ENCODE measurements at places on chromosomes 7 and 10.

GRCh38 chr7:130912082-130912861, 178.3 kb upstream of the KLF14 start:
- peaks cover 13% of the 10 kb centered on the region for H3K4me1 ChIP-seq
- no peaks in the 10 kb centered on the region for H3K27me3 ChIP-seq
- peak overlapping the region; percentile 69 for H3K27ac ChIP-seq
- no peak for DNase-seq
- H3K4me3 ChIP-seq: no peak overlapping the region

DNA sequence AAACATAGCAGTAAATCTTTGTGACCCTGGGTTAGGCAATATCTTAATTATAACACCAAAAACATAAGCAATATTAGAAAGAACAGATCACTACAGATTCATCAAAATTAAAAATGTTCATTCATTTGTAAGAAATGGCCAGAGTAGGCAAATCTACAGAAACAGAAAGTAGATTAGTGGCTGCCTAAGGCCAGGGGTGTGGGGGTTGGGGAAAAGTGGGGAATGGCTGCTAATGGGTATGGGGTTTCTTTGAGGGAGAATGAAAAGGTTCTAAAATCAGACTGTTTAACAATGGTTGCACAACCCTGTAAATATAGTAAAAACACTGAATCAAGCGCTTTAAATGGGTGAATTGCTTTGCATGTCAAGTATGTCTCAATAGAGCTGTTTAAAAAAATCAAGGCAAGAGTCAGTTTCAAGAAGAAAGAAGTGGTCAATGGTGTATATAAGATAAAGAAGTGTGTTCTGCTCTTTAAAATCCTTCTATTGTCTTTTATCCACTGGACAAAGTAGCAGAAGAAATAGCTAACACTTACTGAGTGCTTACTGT, 42.6 kb downstream of the CDK6 start:
- no peaks in the 10 kb centered on the region for H3K36me3 ChIP-seq
- H3K4me3 ChIP-seq: no peak overlapping the region
- peaks cover 4% of the 10 kb centered on the region for H3K4me1 ChIP-seq
- H3K27me3 ChIP-seq: no peaks in the 10 kb centered on the region
- DNase-seq: no peak

GRCh38 chr7:130208516-130208915, 856 bp downstream of the SSMEM1 start:
- DNase-seq: no peak
- no peak overlapping the region for H3K27ac ChIP-seq
- H3K4me3 ChIP-seq: no peak overlapping the region
- no peaks in the 10 kb centered on the region for H3K27me3 ChIP-seq
- no peaks in the 10 kb centered on the region for H3K4me1 ChIP-seq
- H3K36me3 ChIP-seq: no peaks in the 10 kb centered on the region

- H3K4me1 ChIP-seq: peaks cover 13% of the 10 kb centered on the region
- no peaks in the 10 kb centered on the region for H3K36me3 ChIP-seq
- DNase-seq: no peak
- H3K27me3 ChIP-seq: no peaks in the 10 kb centered on the region
- no peak overlapping the region for H3K27ac ChIP-seq
Measured at GRCh38 chr10:44946205-44946604, 13.4 kb upstream of the RASSF4 start.

- no peaks in the 10 kb centered on the region for H3K4me1 ChIP-seq
- no peak for DNase-seq
- H3K36me3 ChIP-seq: no peaks in the 10 kb centered on the region
- H3K27me3 ChIP-seq: no peaks in the 10 kb centered on the region
Measured at GRCh38 chr7:30976381-30976780, 12.6 kb downstream of the GHRHR start.

DNA sequence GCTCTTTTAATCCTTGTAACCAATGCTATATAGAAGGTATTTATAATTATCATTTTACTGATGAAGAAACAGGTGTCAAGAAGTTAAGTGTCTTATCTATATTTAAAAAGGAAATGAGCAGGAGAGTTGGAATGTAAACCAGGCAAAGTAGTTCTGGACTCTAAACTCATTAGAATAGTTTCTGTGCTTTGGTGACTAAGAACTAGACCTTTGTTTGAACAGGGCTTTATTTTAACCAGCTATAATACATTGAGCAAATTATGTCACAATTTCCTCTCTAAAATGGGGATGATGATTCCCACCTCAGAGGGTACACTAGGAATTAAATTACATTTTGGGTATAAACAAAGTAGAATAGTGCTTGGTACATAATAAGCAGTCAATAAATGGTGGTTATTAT, 236.0 kb downstream of the MAGI2 start:
- no peak for DNase-seq
- H3K36me3 ChIP-seq: no peaks in the 10 kb centered on the region
- H3K4me1 ChIP-seq: no peaks in the 10 kb centered on the region

DNA sequence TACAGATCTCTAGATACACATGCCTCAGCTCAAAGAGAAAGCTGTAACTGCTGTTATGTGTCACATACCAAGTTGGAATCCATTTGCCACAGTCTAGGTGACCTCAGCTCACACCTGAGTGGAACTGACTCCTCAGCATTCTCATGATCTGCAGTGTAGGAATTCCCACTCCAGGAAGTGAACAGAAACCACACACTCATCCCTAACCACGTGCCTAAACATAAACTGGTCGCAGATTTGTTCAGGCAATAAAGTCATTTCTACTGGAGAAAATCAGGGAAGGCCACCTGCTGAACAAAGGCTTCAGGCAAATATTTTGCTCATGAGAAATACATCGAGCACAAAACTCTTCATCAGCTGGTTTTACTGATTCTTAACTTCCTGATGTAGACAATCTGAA, 23.0 kb upstream of the ZMYND11 start:
- no peak overlapping the region for H3K4me3 ChIP-seq
- no peaks in the 10 kb centered on the region for H3K36me3 ChIP-seq
- peak; percentile 91 for DNase-seq
- no peaks in the 10 kb centered on the region for H3K27me3 ChIP-seq
- no peaks in the 10 kb centered on the region for H3K4me1 ChIP-seq

GRCh38 chr7:67387851-67388250, 391.2 kb downstream of the TYW1 start:
- peaks cover 2% of the 10 kb centered on the region for H3K4me1 ChIP-seq
- no peak overlapping the region for H3K4me3 ChIP-seq
- no peaks in the 10 kb centered on the region for H3K36me3 ChIP-seq
- H3K27ac ChIP-seq: no peak overlapping the region
- DNase-seq: no peak
- no peaks in the 10 kb centered on the region for H3K27me3 ChIP-seq

DNA sequence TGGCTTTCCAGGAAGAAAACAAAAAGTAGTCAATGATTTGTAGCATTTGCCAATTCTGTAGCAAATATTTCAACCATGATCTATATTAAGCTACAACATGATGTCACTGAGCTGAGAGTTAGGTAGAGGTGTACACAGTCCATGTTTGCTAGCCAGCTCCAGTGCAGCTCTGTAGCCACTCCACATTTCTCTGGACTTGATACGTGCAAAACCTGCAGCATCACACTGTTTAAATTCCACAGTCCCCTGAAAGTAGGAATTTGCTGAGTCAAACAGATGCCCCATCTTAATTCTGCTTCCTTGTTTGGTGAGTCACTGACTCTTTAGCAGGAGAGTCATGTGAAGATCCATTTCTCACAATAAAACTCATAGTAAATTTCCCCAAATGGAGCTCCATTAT, 89.8 kb upstream of the LRRTM3 start:
- no peaks in the 10 kb centered on the region for H3K36me3 ChIP-seq
- H3K4me3 ChIP-seq: no peak overlapping the region
- no peak overlapping the region for H3K27ac ChIP-seq
- H3K4me1 ChIP-seq: no peaks in the 10 kb centered on the region

GRCh38 chr10:33180390-33180789, 154.1 kb downstream of the NRP1 start:
- H3K36me3 ChIP-seq: peaks cover 30% of the 10 kb centered on the region
- H3K4me3 ChIP-seq: no peak overlapping the region
- no peak for DNase-seq
- no peaks in the 10 kb centered on the region for H3K4me1 ChIP-seq
- no peaks in the 10 kb centered on the region for H3K27me3 ChIP-seq

GRCh38 chr10:115604627-115605026, 511.5 kb downstream of the ATRNL1 start:
- H3K27me3 ChIP-seq: no peaks in the 10 kb centered on the region
- no peak overlapping the region for H3K4me3 ChIP-seq
- H3K36me3 ChIP-seq: no peaks in the 10 kb centered on the region
- no peak overlapping the region for H3K27ac ChIP-seq
- DNase-seq: no peak

DNA sequence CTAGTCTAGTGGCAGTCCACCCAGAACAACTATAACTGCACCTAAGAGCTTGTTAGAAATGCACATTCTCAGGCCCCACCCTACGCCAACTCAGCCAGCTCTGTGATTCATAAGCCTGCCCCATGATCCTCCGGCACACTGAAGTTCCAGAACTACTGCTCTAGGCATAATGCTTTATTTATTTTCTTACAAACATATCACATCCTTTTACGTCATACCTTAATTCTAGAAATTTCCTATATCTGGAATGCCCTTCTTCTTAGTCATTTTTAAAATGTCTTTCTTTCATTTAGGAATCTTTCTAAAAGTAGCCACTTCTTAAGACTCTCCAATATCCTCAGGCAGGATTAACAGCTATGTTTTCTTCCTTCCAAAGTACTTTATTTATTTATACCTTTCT, 480.1 kb downstream of the INHBA start:
- H3K36me3 ChIP-seq: no peaks in the 10 kb centered on the region
- no peak for DNase-seq
- peaks cover 5% of the 10 kb centered on the region for H3K4me1 ChIP-seq
- H3K4me3 ChIP-seq: no peak overlapping the region
- H3K27me3 ChIP-seq: no peaks in the 10 kb centered on the region
- no peak overlapping the region for H3K27ac ChIP-seq

DNA sequence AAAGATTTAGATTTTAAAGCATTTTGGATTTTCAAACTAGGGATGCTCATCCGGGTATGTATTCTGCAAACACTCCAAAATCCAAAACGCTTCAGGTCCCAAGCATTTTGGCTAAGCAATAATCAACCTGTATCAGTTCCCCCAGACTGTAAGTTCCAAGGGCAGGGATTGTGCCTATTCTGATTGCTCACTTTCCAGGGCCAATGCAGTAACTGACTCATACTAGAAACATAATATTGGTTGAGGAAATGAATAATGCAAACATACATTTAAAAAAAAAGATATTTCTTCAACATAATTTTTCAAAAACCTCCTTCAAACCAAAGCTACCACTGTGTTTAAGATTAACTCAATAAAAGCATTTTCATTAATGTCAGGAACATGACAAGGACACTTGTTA, 69.5 kb downstream of the HIBADH start:
- DNase-seq: no peak
- no peaks in the 10 kb centered on the region for H3K27me3 ChIP-seq
- H3K27ac ChIP-seq: no peak overlapping the region
- H3K4me1 ChIP-seq: no peaks in the 10 kb centered on the region

GRCh38 chr10:116115797-116116196, 157.2 kb downstream of the GFRA1 start:
- H3K27me3 ChIP-seq: no peaks in the 10 kb centered on the region
- DNase-seq: no peak
- no peak overlapping the region for H3K27ac ChIP-seq
- no peaks in the 10 kb centered on the region for H3K36me3 ChIP-seq

DNA sequence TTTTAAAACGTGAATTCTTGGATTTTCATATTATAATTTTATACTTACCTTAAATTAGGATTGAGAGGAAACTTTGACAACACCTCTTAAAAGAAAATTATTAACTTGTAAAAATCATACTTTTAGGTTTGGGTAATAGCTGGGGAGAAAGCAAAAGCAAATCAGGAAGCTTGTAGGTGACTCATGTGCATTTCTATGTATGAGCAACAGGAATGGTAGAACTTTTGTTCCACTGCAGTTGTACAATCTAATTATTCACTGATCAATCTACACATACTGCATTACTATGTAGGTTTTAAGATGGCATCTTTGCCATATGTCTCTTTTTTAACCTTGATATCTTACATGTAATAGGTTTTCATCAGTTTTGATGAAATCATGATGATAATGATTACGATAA, 223.2 kb downstream of the PRKG1 start:
- no peaks in the 10 kb centered on the region for H3K36me3 ChIP-seq
- H3K27ac ChIP-seq: no peak overlapping the region
- no peak overlapping the region for H3K4me3 ChIP-seq
- H3K27me3 ChIP-seq: no peaks in the 10 kb centered on the region
- no peak for DNase-seq

- no peak overlapping the region for H3K4me3 ChIP-seq
- peak; percentile 66 for DNase-seq
- peaks cover 17% of the 10 kb centered on the region for H3K4me1 ChIP-seq
- H3K27ac ChIP-seq: no peak overlapping the region
- peaks cover 5% of the 10 kb centered on the region for H3K36me3 ChIP-seq
Measured at GRCh38 chr7:29285444-29285793, 90.8 kb downstream of the CHN2 start.

- H3K4me1 ChIP-seq: peaks cover 4% of the 10 kb centered on the region
- DNase-seq: no peak
- no peaks in the 10 kb centered on the region for H3K36me3 ChIP-seq
Measured at GRCh38 chr10:75506930-75507329, 75.5 kb downstream of the LRMDA start.

DNA sequence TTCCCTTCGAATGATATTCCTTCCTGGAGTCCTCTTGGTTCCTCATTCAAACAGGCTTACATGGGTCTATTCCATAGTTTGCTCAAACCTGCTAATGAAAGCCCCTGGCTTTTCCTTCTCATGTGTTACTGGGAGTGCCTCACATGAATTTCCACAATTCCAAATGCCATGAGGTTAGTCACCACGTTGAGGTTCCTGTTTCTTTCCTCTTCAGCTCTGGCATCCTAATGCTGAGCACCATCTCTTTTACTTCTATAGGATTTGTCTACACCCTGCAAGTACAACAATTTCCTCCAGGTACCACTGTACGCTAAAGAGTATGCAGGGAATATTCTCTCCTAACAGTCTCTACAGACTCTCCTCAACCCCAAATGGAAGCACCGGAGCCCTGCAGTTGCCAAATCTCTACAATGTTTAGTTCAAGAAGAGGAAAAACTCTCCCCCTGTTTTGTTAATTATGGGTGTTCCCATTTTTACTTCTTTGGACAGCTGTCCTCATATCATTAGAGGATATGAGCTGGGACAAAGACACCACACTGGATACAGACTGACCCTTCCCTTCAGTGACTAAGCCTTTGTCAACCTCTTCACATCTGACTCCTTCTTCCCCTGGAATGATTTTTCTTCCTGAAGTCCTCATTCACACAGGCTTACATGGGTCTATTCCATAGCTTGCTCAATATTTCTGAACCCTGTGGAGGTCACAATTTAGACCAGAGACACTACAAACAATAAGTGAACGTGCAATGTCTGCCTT, 145.8 kb upstream of the BET1 start:
- DNase-seq: no peak
- no peaks in the 10 kb centered on the region for H3K27me3 ChIP-seq
- H3K4me3 ChIP-seq: no peak overlapping the region
- no peaks in the 10 kb centered on the region for H3K36me3 ChIP-seq
- no peaks in the 10 kb centered on the region for H3K4me1 ChIP-seq

GRCh38 chr10:77637532-77638320, at the start of gene KCNMA1:
KCNMA1 (minus strand) TSS chr10:77637808.
- no peak for DNase-seq
- H3K36me3 ChIP-seq: peaks cover 8% of the 10 kb centered on the region
- H3K4me1 ChIP-seq: peaks cover 23% of the 10 kb centered on the region
- H3K27me3 ChIP-seq: no peaks in the 10 kb centered on the region
- peak within 1 kb of the TSS; percentile 97 for H3K4me3 ChIP-seq
